Uterus (tissue), 4 donors: ENCODE measurements at places on chromosomes 7 and 10. TPM values are rescaled to one million over a fixed set of nuclear protein-coding genes. Genes with fewer than 3 reads are reported as not detected.
A peak's percentile ranks its signal among the peaks of the same experiment; 100 is the strongest.

Gene OR2A1
- total RNA-seq = not detected

Gene LRWD1
- 16.7 TPM for total RNA-seq

GRCh38 chr7:14748461-14748860 is 154.1 kb downstream of the DGKB start:
- peaks cover 4% of the 10 kb centered on the region for H3K4me1 ChIP-seq
- DNase-seq = peak; percentile 30
- no peaks in the 10 kb centered on the region for H3K27me3 ChIP-seq
- no peak overlapping the region for H3K27ac ChIP-seq

DNA sequence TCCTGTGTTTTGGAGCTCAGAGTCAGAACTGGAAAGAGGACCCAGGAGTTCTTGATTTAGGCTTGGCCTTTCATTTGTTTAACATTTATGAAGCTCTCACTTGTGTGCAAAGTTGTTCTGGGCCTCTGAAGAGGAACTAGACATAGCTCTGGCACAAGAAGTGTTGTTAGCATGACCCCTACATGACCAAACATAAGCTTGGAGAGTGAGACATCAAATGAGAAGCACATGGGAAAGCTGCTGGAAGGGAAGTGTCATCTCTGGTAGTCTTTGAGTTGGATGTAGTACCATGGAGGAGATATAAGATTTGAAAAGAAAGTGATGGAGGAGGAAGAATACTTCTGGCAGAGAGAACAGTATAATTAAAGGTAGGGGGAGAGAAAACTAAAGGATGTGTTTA is 370.1 kb downstream of the ADRA2A start:
- no peaks in the 10 kb centered on the region for H3K4me1 ChIP-seq
- H3K4me3 ChIP-seq = no peak overlapping the region
- no peaks in the 10 kb centered on the region for H3K36me3 ChIP-seq
- H3K27me3 ChIP-seq = no peaks in the 10 kb centered on the region
- DNase-seq = no peak
